ENCODE measurements at places on chromosomes 2 and 18.

- no peak for DNase-seq
Measured at GRCh38 chr2:9241233-9241632, 34.6 kb downstream of the ASAP2 start.

GRCh38 chr2:1979569-1979968 is 235.3 kb upstream of the PXDN start:
- no peak for DNase-seq

DNA sequence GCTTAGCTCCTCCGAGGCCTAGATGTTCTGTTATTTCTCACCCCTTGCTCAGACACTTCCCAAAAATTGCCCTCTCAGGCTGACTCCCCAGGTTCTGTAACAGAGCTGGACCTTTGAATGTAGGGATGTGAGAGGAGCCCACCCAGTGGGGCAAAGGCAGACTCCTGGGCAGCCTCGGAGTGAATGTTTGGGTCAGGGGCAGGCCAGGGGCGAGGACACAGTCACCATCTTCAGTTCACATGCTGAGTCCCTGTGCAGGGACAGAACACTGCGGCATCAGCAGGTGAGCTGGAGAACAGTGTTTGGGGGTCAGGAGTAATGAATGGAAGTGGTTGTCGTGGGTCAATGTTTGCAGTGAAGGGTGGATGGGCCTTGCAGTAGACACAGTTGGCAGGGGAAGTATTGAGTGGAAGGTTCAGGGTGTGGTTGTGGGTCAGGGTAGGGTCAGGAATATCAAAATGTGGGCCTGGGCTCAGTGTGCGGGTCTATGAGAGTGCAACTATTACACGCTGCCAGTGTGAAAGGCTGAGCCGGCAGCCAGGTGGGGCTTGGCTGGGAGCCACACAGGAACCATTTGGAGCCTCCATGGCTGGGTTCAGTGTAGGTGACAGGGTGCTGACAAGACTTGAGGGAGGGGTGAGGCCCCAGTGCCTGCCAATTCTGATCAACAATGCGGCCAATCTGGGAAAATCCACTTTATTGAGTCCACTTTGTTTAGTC is 4.4 kb downstream of the IHH start:
- no peak for DNase-seq

DNA sequence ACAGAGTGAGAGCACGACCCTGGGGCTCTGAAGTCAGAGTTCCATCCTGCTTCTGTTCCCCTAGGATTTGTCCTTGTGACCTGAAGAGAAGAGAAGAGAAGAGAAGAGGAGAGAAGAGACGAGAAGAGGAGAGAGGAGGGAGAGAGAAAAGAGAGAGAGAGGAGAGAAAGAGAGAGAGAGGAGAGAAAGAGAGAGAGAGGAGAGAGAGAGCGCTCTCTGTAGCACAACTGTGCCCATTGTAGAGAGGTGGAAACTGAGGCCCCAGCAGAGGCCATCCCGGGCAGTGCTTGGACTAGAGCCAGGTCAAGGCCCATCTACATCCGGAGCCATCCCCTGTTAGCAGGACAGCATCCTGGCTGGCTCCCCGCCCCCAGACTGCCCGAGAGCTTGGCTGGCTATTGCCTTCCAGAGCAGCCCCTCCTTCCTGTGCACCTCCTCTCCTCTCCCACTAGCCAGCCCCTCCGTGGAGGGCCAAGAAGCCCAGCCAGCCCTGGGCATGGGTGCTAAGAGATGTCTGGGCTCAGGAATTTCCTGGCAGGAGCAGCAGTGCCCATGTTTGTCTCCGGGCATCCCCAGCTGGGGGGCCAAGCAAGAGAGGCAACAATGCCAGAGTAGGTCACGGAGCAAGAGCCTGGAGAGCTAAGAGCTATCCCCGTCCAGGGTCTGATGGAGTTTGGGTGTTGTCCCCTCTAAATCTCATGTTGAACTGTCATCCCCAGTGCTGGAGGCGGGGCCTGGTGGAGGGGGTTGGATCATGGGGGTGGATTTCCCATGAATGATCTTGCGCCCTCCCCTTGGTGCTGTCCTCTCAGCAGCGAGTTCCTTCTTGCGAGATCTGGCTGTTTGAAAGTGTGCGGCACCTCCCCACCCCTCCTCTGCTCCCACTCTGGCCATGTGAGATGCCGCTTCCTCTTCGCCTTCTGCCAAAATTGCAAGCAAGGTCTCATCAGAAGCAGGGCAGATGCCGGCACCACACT is 18.2 kb upstream of the GPR55 start:
- no peak for DNase-seq

GRCh38 chr18:68854786-68855391 is 57.0 kb downstream of the CCDC102B start:
- DNase-seq, result no peak

- DNase-seq, result no peak
Measured at GRCh38 chr2:102111823-102112222, 30.7 kb upstream of the IL1R1 start.

DNA sequence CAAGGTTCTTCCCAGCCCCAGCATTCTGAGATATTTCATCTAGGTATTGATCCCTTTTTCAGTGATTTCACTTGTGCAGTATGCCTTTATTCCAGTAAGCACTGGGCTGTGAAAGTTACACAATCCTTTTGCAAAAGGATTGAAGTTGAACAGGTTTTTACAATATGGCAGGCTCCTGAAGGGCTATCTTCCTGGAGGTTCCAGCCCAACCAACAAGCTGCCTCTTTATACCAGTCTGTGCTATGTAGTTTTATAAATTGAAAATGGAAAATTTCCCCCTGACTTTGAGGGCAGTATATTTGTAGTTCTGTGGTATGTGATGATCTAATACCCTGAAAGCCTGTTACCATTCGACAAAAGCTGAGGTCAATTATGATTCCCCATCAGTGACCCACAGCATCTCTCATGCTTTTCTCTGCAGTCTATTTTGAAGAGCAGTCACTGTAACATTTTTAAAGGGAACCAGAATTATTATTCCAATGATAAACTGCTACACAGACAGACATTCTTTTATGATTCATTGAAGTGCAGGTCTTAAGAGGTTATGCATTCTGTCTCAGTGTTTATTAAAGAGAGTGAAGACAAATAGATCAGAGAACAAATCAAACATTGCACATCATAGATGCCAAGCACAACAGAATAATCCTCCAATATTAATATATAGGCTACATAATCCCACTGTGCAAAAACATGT is 35.2 kb upstream of the STPG4 start:
- no peak for DNase-seq

- no peak for DNase-seq
Measured at GRCh38 chr18:3148930-3149535, 70.7 kb downstream of the MYOM1 start.

GRCh38 chr2:72175636-72176035 is 28.0 kb upstream of the CYP26B1 start:
- no peak for DNase-seq

- no peak for DNase-seq
Measured at GRCh38 chr2:63192169-63192888, 141.7 kb downstream of the OTX1 start.

DNA sequence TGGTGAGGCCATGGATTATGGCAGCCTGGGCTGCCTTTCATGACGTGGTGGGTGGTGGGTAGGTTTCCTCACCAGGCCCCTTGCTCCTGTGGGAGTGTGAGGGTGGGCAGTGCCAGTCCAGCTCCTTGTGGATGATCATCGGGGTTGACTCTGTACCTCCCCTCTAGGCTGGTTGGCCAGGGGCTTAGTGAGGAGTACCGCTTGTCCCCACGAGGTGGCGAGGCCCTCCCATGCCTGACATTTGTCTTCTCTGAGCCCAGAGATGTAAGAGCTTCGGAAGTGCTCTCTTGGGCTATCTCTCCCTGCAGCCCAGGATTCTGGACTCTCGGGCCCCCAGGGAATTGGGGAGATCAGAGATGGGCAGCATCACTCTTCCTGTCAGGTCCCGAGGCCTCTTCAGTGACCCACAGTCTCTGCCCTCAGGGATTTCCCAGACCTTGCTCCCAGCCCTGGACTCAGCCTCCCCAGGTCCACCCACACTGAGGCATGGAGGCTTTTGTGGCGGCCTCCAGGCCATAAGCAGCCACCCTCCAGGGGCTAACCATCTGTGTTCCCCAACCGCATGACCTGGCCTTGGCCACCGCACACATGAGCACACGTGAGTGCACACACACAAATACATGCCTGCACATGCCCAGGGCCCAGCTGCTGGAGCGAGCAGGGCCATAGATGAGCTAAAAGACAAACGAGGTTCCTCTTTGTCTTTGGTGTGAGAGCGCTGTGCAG is 6.5 kb downstream of the SPR start:
- no peak for DNase-seq

DNA sequence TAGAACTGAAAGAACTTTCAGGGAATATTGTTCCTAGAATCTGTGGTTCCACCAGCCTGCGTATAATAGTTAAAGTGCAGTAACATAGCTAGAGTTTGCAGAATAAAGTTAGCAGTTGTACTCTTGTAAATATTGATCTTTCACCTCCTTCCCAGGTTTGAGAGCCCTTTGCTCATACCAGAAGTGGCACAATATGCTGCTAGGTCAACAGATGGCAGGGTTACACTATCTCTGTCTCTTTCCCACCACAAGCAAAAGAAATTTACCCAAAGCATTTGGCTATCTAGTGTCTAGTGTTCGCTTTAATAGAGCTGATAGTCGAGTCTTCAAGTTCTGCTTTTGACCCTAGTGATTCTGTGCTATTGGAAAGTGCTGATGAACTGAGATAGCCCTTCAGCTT is 119.0 kb upstream of the KLHL14 start:
- no peak for DNase-seq
